Muscle of leg (tissue), 16 donors: ENCODE measurements at places on chromosomes 4 and X. TPM values are rescaled to one million over a fixed set of nuclear protein-coding genes. Genes with fewer than 3 reads are reported as not detected.
A peak's percentile ranks its signal among the peaks of the same experiment; 100 is the strongest.

DNA sequence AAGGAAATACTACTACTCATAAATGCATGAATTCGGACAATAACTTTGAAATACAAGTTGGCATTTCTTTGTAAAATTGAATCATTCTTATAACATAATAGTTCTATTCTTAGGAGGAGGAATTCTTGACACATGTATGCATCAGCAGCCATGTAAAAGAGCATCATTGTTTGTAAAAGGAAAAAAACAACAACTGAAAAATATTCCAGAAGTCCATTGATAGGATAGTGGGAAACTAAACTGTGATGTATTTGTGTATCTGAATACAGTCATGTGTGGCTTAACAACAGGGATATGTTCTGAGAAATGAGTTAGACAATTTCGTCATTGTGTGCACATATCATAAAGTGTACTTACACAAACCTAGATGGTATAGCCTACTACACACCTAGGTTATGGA lies 102.0 kb upstream of the SH3RF1 start:
- DNase-seq = no peak

UGT2B11 gene
- 0.13 TPM for total RNA-seq

- DNase-seq = no peak
Measured at GRCh38 chr4:183920512-183920911, 15.4 kb downstream of the STOX2 start.

GRCh38 chr4:168685136-168685809 lies 188.4 kb downstream of the PALLD start:
- DNase-seq = peak; percentile 80

KCND1 gene
- total RNA-seq = 0.66 TPM

DNA sequence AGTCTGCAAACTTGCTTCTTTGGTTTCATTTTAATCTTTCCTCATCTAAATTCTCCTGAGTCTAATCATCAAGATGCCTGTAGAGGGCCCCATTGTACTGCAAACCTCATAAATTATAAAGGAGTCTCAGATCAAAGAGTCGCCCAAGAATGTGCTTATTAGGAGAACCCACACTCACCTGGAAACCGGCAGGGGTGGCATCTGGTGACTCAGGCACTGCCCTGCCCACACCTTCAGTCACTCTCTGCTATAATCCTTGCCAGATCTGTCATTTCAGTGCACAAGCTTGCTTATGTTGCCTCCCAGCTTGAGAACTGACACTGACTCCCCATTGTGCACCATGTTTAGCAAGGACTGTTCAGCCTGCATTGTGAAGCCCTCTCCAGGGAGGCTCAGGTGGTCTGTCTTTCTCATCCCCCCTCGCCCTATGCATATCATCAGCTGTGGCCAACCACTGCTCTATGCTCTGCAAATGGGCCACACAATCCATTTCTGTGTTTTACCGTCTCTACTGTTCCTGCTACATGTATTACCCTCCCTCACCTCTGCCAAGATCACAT lies 12.4 kb downstream of the EPGN start:
- peak; percentile 31 for DNase-seq

CENPVL3 gene
- 0.09 TPM for total RNA-seq

LRP2BP gene
- total RNA-seq = 4.1 TPM

NEUROG2 gene
- total RNA-seq = not detected

DNA sequence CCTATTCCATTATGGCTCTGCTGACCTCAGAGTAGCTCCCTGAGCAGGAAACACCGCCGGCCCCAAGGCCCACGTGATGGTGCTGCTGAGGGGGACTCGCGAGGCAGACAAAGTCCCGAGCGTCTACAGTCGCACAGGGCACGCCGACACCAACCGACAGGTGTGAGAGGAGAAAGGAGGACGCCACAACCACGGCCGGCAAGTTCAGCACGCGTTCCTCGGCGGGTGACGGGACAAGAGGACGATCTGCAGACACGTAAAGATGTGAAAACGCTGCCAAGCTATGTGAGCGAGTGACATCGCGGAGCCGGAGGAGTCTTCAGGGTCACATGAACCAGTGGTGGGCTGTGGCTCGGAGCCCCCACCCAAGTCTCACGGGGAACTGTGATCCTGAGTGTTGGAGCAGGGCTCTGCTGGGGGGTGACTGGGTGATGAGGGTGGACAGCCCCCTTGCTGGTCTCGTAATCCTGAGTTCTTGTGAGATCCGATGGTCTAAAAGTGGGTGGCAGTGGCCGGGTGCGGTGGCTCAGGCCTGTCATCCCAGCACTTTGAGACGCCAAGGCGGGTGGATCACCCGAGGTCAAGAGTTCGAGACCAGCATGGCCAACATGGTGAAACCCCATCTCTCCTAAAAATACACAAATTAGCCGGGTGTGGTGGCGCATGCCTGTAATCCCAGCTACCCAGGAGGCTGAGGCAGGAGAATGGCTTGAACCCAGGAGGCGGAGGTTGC lies 34.0 kb downstream of the PPP2R3B start:
- DNase-seq = no peak

GRCh38 chr4:105755375-105755774 lies 46.8 kb downstream of the GSTCD start:
- DNase-seq = no peak
